Mesenteric fat pad (tissue), 1 donor: ENCODE measurements at places on chromosomes 2 and 18. TPM values are rescaled to one million over a fixed set of nuclear protein-coding genes. Genes with fewer than 3 reads are reported as not detected.

DNA sequence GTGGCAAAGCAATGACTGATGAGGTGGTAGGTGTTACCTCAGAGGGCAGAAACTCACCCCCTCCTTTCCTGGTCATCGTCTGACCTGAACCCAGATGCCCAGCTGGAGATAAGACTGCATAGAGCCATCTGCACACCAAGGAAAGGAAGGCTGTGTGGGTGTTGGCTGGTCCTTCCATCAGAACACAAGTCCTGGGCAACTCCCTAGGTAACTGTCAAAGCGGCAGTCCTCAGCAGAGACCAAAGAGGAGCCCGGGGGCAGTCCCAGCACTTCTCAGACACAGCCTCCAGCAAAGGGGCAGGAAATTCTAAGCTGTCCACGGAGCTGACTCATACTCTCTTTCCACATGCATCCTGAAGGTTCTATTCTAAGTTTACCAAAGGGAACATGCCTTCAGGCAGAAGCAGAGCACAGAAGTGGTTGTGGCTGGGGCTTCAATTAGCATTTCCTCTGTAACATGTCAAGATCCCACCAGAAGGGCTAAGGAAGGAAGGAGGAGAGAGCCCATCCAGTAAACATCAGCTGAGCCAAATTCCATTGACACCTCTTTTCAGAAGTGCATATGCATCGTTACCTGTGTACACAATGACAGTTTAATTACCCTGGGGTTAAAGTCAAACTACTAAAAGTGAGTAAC, 54.7 kb downstream of the SPRED2 start:
- DNase-seq, result no peak

GRCh38 chr18:7940971-7941370, 373.9 kb downstream of the PTPRM start:
- no peak for DNase-seq

- no peak for DNase-seq
Measured at GRCh38 chr2:239092571-239093294, 244.8 kb downstream of the TWIST2 start.

- DNase-seq, result no peak
Measured at GRCh38 chr2:172965433-172966212, 110.0 kb upstream of the MAP3K20 start.

- DNase-seq, result no peak
Measured at GRCh38 chr2:165499131-165499530, 29.6 kb downstream of the CSRNP3 start.

SLC9A4 gene
- not detected for total RNA-seq

DNA sequence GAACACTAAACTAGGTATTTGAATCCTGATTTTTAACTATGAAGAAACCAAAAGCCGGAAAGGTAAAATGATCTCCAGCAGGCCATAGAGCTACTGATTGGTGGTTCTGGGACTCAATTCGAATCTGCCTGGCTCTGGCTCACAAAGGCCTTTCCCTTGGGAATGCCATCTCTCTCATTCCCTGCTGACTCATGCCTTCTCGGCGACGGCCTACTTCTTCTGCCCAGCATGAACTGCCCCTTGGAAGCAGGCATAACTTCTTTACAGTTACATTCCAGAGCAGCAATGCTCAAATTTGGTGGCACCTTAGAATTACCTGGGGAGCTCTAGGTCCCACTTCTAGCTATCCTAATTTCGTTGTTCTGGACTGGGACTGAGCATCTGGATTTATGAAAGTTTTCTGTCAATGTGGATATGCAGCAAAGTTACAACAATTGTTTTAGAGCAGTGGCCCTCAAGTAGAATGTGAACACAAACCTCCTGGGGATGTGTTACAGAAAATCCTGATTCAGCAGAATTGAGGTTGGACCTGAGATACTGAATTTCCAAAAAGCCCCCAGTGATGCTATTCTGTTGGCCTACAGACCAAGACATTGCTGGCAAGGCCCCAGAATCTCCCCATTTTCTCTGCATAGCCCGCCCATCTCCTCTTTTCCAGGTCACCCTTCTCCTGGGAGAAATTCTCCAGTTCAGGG, 261.1 kb downstream of the CNTNAP5 start:
- DNase-seq, result no peak

- DNase-seq, result peak; percentile 88
Measured at GRCh38 chr2:233822781-233823730, 31.3 kb downstream of the HJURP start.

PLB1 gene
- total RNA-seq, result 6.3 TPM

- peak; percentile 59 for DNase-seq
Measured at GRCh38 chr2:11683476-11683875, 13.5 kb upstream of the NTSR2 start.

DNA sequence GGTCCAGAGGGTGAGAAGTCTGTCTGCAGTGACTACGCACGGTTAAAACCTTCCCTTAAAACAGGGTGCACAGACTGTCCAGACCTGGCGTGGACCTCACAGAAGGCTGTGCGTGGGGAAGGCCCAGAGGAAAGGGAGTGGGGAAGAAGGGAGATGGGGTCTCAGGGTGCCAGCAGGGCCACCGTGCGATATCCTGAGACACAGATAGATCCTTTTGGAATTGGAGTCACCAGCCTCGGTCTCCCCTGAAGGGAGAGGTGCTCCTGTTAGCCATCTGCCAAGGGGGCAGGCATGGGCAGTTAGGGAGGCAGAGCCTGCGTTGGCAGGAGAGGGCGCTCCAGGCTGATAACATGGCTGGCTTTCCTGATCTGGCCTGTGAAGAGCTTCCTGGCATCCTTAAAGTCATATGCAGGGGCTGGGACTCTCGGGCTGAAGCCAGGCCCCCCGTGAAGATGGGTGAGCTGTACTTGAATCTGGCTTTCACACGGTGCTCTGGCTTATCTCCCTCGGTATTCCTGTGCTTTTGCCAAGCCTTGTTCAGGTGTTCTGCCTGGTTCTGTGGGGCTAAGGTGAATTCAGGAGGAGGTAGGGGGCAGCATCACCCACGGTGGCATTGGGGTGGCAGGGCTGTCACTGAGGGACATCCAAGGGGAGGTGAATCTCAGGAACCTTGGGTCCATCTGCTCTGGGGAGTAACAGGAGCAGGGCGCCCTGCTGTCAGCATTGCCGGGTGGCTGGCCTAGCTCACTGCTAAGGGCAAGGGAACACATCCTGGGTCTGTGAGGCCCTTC, 107.2 kb upstream of the SMAD2 start:
- no peak for DNase-seq

- DNase-seq, result no peak
Measured at GRCh38 chr2:30679426-30680088, 127.7 kb downstream of the CAPN13 start.

DNA sequence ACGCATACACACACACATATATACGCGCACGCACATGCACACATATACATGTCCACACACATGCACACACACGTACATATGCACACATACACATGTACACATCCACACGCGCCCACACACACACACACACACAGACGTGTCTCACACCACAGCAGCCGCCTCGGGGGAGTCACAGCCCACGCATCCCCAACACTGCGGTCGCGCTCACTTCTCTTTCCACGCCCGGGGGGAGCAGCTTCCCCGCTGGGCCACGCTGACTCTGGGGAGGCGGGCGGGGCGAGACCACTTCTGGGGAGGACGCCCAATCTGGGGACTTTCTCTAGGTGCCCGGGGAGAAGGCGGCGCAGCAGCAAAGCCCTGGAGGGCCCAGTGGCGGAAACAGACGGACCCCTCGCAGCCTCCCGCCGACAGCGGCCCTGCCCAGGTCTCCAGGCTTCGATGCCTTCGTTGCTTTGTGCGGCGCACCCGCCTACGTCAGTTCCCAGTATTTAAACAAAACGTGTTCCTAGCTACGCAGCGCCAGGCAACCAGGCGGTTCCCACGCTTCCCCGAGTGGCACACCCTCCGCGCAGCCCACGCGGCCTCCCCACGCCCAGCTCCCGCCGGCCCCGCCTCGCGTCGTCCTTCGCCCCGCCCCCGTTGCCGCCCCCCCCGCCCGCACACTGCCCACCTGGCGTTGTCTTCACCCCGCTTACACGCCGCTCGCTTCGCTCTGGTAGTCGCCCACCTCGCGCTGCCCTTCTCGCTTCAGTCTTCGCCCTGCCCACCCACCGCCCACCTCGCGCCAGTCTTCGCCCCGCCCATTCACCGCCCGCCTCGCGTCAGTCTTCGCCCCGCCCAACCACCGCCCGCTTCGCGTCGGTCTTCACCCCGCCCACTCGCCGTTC, 810 bp upstream of the RBFA start:
- DNase-seq, result no peak

GRCh38 chr2:67982956-67983355, 79.8 kb downstream of the C1D start:
- DNase-seq, result no peak

NYAP2 gene
- total RNA-seq, result not detected

DNA sequence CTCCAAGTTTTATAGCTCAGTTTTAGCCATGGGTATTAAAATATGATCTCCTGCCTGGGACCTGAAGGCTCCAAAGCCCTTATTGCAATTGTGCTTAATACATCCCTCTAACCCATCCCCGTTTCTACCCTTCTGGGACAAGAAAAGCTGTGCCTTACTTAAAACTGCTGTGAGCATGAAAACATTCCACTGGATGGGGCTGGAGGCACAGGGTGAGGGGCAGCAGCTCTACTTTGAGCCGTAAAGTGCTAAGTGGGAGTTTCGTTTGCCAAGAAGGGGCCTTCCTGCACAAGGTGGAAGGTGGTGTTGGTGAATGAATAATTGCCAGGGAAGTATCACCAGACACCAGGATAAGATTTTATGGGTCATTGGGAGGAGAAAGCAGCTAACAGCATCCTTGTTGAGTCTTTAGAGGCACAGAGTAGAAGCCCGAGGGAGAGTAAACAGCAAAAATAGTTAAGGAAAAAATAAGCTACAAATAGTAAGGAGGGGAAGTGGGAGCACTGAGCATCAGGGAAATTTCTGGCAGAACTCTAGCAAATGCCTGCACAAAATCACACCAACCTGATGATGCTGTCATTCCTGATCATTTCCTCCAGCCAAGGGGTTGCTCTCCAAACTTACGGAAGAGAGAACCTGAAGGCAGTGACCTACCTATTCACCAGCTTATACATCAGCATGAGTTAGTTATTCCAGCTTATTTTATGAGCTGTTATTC, 218.4 kb downstream of the MREG start:
- DNase-seq, result no peak

- DNase-seq, result no peak
Measured at GRCh38 chr2:134148843-134149472, 104.9 kb upstream of the MGAT5 start.

CREB1 gene
- total RNA-seq, result 76.8 TPM

RFTN2 gene
- 6.8 TPM for total RNA-seq

GRCh38 chr2:35081001-35081621, 1274.5 kb upstream of the CRIM1 start:
- DNase-seq, result no peak

- no peak for DNase-seq
Measured at GRCh38 chr2:28972778-28973335, 8.2 kb upstream of the TOGARAM2 start.

GRCh38 chr2:208984376-208985090, 439.3 kb upstream of the MAP2 start:
- no peak for DNase-seq

GRCh38 chr2:176446718-176447414, 177.6 kb downstream of the MTX2 start:
- no peak for DNase-seq

RBKS gene
- 6.5 TPM for total RNA-seq

RAB12 gene
- 43.8 TPM for total RNA-seq

DNA sequence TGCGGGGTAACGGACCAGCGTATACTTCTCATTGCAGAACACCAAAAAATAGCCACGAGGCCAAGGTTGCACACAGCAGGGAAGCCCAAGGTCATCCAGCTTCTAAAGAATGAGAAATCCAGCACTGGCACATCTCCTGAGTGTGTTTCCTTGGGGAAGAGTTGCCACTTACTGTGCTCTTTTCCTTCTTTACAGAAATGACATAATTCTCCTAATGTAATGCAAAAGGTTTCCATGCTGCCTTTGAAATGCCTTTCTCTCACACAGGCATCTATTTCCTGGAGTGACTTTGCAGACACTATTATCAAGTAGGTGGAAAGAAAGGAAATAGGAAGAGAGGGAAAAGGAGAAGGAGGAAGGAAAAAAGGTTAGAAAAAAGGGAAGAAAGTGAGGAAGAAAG, 862.1 kb upstream of the CELF4 start:
- DNase-seq, result no peak

ERMN gene
- 0.32 TPM for total RNA-seq

PKDCC gene
- 289 TPM for total RNA-seq

GRCh38 chr2:207621501-207622039, 3.6 kb downstream of the METTL21A start:
- no peak for DNase-seq

DNA sequence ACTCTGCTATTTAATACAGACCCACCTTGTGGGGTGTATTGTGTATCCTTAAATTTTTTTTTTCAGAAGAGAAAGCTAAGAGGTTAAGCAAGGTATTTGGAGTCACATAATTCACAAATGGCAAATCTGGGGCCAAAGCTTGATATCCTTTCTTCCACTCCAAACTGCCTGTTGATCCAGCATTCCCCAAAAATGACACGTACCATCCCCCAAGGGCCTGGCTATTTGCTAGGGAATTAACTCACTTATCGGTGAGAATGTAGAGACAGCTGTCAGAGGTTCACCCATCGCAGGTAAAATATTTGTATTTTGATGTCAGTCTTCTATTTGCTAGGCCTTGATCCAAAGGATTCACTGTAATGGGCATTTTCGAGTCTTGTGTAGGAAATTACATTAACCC, 103.6 kb upstream of the FZD7 start:
- DNase-seq, result no peak

DNA sequence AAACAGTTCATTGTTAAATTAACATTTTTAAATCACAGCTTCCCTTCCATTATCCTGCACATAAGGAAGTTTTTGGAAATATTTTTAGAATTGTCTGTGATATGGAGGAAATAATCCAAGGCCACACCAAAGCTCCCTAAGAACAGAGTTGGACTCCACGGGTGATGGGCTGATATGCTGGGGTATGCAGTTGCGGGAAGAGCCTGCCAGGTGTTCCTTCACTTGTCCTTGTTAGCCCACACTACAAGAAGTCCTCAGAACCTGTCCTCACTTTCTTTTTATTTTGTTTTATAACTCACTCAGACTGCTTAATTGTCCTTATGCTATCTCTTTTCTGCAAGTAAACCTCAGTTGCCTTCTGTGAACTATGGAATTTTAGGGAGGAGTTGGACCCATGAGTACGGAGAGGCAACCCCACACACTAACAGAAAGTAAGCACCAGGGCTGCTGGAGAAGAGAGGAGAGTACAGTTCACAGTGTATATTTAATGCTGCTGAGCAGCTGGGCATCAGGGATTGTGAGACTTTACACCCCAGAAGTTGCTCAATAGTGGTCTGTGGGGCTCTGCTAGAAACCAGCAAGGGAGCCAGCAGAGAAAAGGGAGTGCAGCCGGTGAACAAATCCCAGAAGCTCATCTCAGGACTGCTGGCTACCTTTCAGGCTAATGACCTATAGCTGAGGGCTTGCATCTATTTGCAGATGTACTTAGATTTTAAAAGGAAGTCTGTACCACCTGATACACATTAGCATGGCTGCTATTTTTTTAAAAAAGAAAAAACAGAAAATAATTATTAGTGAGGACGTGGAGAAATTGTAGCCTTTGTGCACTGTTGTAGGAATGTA, 280.1 kb upstream of the STON1 start:
- no peak for DNase-seq

SCN1A gene
- total RNA-seq, result not detected
